Motor neuron (in vitro differentiated cells): ENCODE measurements at places on chromosomes 2 and 18. TPM values are rescaled to one million over a fixed set of nuclear protein-coding genes. Genes with fewer than 3 reads are reported as not detected.

The C18orf32 gene
- total RNA-seq, result 39.3 and 47.9 TPM in 2 replicates

The NDUFV2 gene
- 235 and 240 TPM in 2 replicates for total RNA-seq

The ZBTB7C gene
- total RNA-seq, result 3.3 and 4.5 TPM in 2 replicates

The PLEK gene
- total RNA-seq, result 0.52 and 1.6 TPM in 2 replicates

The CTDSP1 gene
- total RNA-seq, result 74.2 and 76.7 TPM in 2 replicates

The GCA gene
- 2.1 and 4.7 TPM in 2 replicates for total RNA-seq

The ASIC4 gene
- 74.5 and 82.8 TPM in 2 replicates for total RNA-seq

The ZCCHC2 gene
- total RNA-seq, result 12.9 and 17.1 TPM in 2 replicates

The GALNT3 gene
- 1.5 and 2.3 TPM in 2 replicates for total RNA-seq

The CAPN13 gene
- total RNA-seq, result 1.8 TPM in 1 of 2 replicates, not detected in the other

The IFIH1 gene
- total RNA-seq, result 10.0 and 10.1 TPM in 2 replicates

The DPP4 gene
- total RNA-seq, result 0.31 and 0.38 TPM in 2 replicates

The IL36RN gene
- 0.89 TPM in 1 of 2 replicates, not detected in the other for total RNA-seq

The ARHGAP15 gene
- 0.66 and 1.1 TPM in 2 replicates for total RNA-seq

The TGOLN2 gene
- total RNA-seq, result 25.7 and 26.6 TPM in 2 replicates

The OR6B2 gene
- total RNA-seq, result not detected in 2 replicates

The SPP2 gene
- not detected in 2 replicates for total RNA-seq

The ELOA2 gene
- 0.15 and 0.38 TPM in 2 replicates for total RNA-seq

The COBLL1 gene
- total RNA-seq, result 11.5 and 13.2 TPM in 2 replicates

The C2orf66 gene
- 5.8 and 7.3 TPM in 2 replicates for total RNA-seq

The GORASP2 gene
- total RNA-seq, result 42.9 and 45.4 TPM in 2 replicates

The MC5R gene
- not detected in 2 replicates for total RNA-seq

The SF3B6 gene
- total RNA-seq, result 185 and 186 TPM in 2 replicates

The SP5 gene
- 1.8 TPM in 1 of 2 replicates, not detected in the other for total RNA-seq

The SERPINB11 gene
- 1.0 TPM in 1 of 2 replicates, not detected in the other for total RNA-seq

The NEUROD1 gene
- 3.3 and 3.9 TPM in 2 replicates for total RNA-seq

The DLX1 gene
- 0.10 and 0.43 TPM in 2 replicates for total RNA-seq

The C2orf92 gene
- 3.2 and 6.9 TPM in 2 replicates for total RNA-seq

The TFCP2L1 gene
- 0.71 and 0.73 TPM in 2 replicates for total RNA-seq

The SP9 gene
- total RNA-seq, result 9.8 and 12.5 TPM in 2 replicates

The CAPN14 gene
- total RNA-seq, result 0.21 and 0.45 TPM in 2 replicates

The CCDC178 gene
- total RNA-seq, result 0.11 TPM in 1 of 2 replicates, not detected in the other

The CNRIP1 gene
- total RNA-seq, result 53.4 and 59.1 TPM in 2 replicates

The DTNB gene
- total RNA-seq, result 48.0 and 84.8 TPM in 2 replicates

The MAL gene
- 0.41 TPM in 2 replicates for total RNA-seq

The EGR4 gene
- 0.22 TPM in 1 of 2 replicates, not detected in the other for total RNA-seq

The TMEM87B gene
- total RNA-seq, result 14.6 and 17.9 TPM in 2 replicates

The PROM2 gene
- 1.4 and 1.6 TPM in 2 replicates for total RNA-seq

The ABCG5 gene
- 0.18 and 0.50 TPM in 2 replicates for total RNA-seq

The MRPL44 gene
- total RNA-seq, result 36.8 and 39.4 TPM in 2 replicates

The SERPINB3 gene
- not detected in 2 replicates for total RNA-seq

The KDM3A gene
- 25.0 and 28.4 TPM in 2 replicates for total RNA-seq
